ENCODE measurements at places on chromosomes 2 and 18.

- DNase-seq = no peak
These were observed 46.6 kb upstream of the ZBTB7C start for GRCh38 chr18:48455555-48456478.

DNA sequence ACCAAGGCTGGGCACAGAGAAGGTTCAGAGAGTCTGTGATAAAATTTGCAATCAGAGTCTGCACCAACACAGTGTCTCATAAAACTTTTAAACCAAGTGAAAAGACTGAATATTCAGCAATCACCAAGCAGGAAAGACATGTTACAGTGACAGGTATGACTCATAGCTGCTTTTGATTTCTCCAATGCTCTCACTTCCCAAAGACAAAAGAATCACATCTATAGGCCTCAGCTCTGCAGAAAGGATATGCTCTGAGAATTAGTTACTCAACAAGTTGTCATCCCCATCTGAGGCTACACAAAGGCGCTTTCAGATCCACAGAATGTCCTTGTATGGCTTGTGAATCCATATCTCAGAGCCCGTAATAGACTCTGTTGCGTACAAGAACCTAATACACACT lies 92.5 kb downstream of the KCNF1 start:
- DNase-seq = no peak

GRCh38 chr2:128103407-128103806 lies 12.4 kb downstream of the UGGT1 start:
- DNase-seq = no peak

DNA sequence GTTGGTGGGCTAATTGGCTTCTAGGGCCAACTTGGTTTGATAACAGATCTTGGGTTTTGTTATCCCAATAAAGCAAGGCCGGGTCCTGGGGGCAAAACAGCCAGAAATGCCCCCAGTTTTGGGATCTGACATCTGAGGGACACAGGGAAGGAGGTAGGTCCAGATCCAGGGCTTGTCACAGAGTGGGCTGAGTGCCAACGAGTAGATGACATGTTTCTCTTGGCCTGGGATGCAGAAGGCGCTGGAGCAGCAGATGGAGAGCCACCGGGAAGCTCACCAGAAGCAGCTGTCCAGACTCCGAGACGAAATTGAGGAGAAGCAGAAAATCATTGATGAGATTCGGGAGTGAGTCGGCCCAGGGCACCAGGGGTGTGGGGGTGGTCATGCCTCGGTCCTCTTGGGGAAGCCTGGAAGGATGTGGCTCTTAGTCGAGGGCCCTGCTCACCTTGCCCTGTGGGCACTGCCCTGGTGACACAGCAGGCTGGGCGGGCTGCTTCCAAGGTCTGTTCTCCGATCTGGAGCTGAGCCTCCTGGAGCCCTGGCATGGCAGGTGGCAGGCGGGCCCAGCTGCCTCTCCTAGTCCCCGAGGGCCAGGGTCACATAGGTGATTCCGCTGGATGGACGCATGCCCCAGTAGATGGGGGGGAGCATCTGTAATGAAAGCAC lies 40.2 kb upstream of the LYPD6B start:
- DNase-seq = no peak

DNA sequence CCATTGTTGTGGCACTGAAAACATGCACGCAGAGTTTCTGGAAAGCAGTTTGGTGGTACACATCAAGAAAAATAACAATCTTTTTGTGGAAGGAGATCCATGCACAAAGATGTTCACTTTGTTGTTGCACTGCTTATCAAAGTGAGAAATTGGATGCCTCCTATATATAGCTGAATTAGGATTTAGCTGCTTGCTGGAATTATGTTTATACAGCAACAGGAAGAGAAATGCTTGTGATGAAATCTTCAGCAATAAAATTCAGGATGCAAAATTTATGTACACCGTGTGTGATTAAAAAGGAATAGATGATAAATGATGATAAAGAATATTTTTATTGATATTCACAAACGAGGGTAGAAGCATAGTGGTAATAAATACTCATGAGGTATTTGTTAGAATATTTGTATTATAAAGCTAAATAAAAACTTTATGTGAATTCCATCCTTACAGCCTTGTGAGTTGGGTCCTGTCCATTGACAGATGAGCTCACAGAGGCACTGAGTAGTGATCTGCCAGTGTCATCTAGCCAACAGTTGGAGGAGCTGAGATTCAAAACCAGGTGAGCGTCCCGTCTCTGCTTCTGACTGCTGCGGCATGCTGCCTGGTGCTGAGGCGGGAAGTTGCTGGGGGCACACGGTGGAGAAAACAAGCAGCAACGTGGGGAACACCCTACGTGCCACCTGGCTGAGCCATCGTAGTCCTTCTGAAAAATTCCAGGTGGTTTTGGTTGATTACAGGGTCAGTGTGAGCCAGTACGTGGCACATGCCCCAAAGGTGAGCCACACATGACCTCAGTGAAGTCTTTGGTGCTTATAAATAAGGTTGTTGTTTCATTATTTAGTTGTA lies 80.2 kb downstream of the ASAP2 start:
- no peak for DNase-seq

DNA sequence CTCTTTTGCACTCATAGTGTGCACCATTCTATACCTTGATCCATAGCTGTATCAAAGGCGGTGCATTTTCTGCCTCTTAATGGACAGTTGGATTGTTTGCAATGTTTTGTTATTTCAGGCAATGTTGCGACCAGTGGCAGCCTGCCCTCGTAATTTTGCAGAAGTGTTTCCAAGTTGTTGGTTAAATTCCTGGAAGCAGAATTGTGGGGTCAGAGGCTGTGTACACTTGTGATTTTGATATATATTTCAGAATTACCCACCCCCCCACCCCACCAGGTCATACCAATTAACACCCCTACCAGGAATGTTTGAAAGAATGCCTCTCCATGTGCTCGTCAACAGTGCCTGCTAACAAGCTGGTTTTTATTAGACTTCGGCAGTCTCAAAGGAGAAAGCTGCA lies 32.4 kb upstream of the IL1R1 start:
- no peak for DNase-seq

- no peak for DNase-seq
These were observed 110.1 kb upstream of the EML6 start for GRCh38 chr2:54613386-54613785.

GRCh38 chr2:85458601-85459563 lies 40.4 kb downstream of the SH2D6 start:
- DNase-seq = no peak

All from stimulated activated CD4-positive, alpha-beta T cell treated with anti-CD3 and anti-CD28 coated beads, TNF-alpha, amount 100 ng/mL, for 1 hour (primary cell).